Renal pelvis (tissue), 12 donors: ENCODE measurements at places on chromosomes 12 and 14.

- no peak for DNase-seq
Measured at GRCh38 chr12:80925983-80926382, 11.8 kb downstream of the LIN7A start.

DNA sequence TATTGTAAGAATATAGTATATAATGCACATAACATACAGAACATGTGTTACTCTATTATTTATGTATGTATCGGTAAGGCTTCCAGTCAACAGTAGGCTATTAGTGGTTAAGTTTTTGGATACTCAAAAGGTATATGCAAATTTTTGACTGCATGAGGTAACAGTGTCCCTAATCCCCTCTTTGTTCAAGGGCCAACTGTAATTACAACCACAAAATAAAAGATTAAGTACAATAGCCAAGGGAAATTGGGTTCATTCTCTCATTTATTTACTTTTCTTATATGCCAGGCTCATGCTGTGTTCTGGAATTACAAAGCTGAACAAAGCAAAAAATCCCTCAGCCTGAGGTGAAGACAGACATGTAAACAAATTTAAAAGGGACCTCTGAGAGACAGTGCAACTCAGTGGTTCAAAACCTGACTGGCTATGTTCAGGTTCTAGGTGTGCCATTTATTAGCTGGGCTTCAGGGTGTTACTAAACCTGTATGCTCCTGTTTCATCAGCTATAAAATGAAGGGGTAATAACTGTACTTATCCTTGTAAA, 43.4 kb upstream of the TSPAN8 start:
- no peak for DNase-seq

DNA sequence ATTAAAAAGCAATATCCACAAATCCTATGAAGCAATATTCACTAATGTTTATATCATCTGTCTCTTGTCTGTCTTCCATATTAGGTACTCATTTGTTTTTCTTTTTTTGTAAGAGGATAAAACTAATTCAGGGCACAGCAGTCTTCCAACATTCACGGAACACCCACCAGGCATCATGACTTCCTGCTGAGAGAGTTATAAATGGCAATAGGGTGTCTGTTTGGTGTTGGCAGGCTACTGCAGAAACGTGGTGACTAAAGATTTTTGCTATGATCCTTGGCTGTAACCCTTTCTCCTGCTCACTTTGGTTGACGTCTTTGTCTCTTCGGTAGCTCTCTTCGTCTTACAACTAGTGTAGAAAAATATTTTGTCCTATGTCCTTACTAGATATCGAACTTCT, 860.6 kb upstream of the MGAT4C start:
- no peak for DNase-seq

DNA sequence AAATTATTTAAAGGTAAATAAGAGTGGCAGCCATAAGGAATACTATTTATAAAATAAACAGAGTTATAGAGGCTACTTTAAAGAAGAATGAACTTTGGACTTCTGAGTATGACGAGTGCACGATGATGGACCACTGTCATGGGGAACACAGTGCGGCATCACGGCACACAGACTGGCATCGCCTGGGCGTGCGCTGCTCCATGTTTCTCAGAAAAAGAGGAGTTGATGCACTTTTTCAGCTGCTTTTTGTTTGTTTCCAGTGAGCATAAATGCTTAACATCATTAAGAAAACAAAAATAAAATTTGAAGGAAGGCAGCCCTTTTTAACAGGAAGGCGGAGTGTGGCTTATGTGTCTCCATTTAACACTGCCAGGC, 23.3 kb upstream of the EAPP start:
- no peak for DNase-seq

DNA sequence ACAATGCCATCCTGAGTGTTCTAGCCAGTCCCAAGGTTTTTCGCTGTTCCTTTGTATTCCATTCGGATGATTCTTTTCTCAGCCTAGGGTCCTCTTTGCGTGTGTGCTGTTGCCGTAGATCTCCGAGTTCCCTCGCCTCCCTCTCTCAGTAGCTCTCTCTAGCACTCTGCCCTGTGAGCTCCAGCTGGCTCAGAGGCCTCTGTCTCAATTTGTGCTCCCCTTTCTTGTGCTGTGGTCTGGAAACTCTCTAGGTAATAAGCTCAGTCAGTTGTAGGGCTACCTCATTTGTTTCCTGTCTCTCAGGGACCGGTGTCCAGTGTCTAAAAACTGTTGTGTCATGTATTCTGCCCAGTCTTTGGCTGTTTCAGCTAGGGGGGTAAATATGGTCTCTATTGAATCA, 179.3 kb downstream of the PCNX1 start:
- DNase-seq, result no peak

DNA sequence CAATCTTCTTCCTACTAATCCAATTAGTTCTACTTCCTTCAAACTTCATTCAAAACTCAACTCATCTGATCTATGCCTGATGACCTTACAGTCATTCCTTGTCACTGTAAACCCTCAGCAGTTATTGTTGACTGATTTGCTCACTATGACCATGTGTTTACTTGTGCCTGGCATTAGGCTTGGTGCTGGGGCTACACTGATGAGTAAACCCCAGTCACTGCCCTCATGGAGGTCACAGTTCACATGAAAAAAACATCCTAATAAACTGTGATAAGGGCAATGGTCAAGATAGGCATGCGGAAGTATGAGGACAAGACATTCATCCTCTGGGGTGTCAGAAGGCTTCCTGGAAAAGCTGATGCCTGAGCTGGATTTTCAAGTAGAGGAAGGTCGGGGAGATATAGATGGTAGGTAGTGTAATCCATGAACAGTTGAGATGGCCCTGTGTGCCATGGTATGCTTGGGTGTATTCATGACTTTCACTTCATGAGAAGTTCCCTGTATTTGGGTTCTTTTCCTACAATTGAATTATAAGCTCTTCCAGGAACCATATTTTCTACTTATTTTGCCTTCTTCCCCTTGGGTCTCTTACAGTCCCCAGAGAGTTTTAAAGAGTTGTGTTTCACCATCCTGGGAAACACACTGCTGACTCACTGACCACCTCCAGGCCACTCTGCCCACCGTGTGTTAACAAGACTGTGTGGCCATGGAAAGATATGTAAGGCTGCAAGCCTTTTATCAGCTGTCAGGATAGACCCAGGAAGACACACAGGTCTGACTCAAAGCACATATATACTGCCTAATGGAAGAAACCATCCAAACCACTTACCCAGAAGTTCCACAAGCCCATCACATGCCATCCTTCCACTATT, 38.7 kb upstream of the DUSP6 start:
- DNase-seq, result no peak

GRCh38 chr12:54364413-54364812, at the start of gene GPR84:
TSS of gene GPR84 (minus strand) at chr12:54364486. CDS start at chr12:54363851, 635 bp downstream.
- DNase-seq, result no peak

GRCh38 chr12:108801736-108802100, 55.7 kb downstream of the SSH1 start:
- no peak for DNase-seq

GRCh38 chr12:131783915-131784541, 44.2 kb upstream of the MMP17 start:
- no peak for DNase-seq

- DNase-seq, result no peak
Measured at GRCh38 chr14:67679006-67679405, 4.6 kb upstream of the VTI1B start.

DNA sequence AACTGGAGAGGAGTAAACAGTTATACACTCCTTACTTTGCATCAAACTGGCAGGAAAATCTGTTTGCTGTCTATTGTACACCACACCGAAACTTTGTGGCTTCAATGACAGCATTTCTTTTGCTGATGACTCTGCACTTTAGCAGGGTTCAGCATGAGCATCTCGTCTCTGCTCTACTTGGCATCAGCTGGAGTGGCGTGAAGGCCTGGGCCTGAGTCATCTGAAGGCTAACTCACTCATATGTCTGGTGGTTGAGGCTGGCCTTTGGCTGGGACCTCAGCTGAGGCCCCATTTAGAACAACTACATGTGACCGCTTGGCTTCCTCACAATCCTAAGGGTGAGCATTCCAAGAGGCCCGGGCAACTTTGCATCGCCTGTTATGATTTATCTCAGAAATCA, 28.7 kb upstream of the REP15 start:
- no peak for DNase-seq

DNA sequence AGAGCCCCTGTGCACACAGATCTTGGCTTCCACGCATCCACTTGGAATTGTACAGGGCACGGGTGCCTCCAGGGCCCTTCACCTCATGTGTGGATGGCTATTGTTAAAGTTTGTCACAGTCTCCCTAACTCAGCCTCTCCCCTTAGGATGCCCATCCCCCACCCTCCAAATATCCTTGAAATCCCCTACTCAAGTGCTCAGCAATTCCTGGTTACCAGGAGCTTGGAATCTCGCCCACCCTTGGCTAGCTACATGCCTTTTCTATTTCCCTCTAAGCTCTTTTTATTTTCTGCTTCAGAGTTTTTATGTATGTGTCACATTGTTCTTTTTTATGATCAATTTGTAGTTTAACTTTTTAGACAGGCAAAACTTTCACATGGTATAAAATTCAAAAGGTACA, 13.0 kb upstream of the NR1H4 start:
- no peak for DNase-seq

GRCh38 chr14:68014771-68015170, 195.2 kb downstream of the RAD51B start:
- DNase-seq, result no peak

GRCh38 chr12:49079793-49080192, 10.0 kb upstream of the RHEBL1 start:
- no peak for DNase-seq

GRCh38 chr14:42929806-42930480, 1323.3 kb downstream of the LRFN5 start:
- DNase-seq, result peak; percentile 61

- DNase-seq, result no peak
Measured at GRCh38 chr14:32432813-32433538, 103.9 kb downstream of the AKAP6 start.

DNA sequence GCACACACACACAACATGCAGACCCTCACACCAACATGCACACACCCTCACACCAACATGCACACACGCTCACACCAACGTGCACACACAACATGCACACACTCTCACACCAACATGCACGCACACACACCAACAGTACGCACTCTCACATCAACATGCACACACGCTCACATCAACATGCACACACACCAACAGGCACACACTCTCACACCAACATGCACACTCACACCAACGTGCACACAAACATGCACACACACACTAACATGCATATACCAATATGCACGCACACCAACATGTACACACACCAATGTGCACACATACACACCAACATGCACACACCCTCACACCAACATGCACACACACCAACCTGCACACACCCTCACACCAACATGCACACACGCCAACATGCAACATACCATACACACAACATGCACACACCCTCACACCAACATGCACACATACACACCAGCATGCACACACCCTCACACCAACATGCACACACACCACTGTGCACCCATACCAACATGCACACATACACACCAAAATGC, 175.8 kb downstream of the KSR2 start:
- DNase-seq, result no peak

DNA sequence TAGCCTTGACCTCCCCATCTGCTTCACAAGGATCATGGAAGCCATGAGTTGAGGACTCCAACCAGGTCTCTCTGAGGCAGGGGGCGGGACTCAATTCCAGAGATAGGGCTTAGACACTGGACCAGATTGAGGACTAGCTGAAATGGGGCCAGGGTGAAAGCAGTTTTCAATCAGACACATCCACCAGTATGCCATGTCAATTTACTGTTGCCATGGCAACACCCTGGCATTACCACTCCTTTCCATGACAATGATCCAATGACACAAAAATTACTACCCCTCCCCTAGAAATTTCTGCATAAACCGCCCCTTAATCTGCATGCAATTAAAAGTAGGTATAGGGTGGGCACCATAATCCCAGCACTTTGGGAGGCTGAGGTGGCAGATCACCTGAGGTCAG, 18.6 kb upstream of the DCAF5 start:
- no peak for DNase-seq

- DNase-seq, result no peak
Measured at GRCh38 chr14:90332271-90332584, 487 bp upstream of the NRDE2 start.

GRCh38 chr14:92632546-92633273, 115.7 kb downstream of the LGMN start:
- no peak for DNase-seq

- DNase-seq, result no peak
Measured at GRCh38 chr12:26317942-26318575, 122.7 kb downstream of the SSPN start.

- DNase-seq, result no peak
Measured at GRCh38 chr14:101130861-101131260, 227.3 kb upstream of the RTL1 start.

DNA sequence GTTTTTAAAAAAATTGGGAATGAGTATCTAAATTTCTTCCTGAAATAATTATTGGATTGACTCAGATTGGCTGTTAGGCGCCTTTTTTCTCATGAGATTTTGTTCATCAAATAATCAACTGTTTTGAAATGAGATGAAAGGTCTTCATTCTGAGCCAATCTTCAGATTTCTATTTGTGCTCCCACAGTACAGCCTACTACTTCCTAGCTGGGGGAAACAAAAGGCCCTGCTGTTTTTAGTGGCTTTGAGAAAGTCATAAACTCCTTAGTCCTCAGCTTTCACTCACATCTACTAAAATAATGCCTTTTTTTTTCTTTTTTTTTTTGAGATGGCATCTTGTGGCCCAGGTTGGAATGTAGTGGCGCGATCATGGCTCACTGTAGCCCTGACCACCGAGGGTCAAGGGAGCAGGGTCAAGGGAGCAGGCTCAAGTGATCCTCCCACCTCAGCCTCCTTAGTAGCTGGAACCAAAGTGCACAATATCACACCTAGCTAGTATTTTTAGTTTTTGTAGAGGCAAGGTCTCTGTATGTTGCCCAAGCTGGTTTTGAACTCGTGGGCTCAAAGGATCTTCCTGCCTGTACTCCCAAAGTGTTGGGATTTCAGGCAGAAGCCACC, 15.2 kb downstream of the NACA start:
- no peak for DNase-seq

GRCh38 chr14:80954687-80955299, 628 bp upstream of the TSHR start:
- peak; percentile 76 for DNase-seq

DNA sequence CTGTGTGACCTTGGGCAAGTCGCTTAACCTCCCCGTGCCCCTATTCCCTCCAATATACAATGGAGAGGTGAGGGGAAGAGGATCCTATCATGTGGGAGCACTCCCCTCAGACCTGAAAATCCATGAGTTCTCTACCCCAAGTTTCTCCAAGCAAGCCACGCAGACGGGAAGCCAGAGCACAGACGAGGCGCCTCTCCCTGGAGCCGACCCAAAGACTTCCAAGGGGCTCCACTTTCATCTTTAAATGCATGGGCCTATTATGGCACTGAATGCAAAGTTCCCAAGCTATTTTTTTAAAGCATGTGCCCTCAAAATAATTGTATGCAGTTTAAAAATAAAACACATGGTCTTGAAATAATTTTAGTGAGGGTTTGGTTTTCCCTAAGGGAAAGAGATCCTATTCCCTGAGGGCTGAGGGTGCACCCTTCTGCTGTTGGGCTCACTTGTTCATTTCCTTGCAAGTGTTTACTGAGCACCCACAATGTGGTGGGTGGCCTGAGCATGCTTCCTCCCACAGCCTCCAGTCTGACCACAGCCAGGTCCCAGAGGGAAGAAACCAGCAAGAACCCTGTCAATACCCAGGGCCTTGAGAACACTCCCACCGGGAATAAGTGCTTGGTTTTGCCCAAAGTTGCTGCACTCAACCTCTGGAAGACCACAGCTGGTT, 14.6 kb downstream of the CMKLR1 start:
- no peak for DNase-seq
